ENCODE measurements at places on chromosomes 13 and 19.

- no peak for DNase-seq
These were observed 246.1 kb upstream of the DACH1 start for GRCh38 chr13:72113076-72113475.

DNA sequence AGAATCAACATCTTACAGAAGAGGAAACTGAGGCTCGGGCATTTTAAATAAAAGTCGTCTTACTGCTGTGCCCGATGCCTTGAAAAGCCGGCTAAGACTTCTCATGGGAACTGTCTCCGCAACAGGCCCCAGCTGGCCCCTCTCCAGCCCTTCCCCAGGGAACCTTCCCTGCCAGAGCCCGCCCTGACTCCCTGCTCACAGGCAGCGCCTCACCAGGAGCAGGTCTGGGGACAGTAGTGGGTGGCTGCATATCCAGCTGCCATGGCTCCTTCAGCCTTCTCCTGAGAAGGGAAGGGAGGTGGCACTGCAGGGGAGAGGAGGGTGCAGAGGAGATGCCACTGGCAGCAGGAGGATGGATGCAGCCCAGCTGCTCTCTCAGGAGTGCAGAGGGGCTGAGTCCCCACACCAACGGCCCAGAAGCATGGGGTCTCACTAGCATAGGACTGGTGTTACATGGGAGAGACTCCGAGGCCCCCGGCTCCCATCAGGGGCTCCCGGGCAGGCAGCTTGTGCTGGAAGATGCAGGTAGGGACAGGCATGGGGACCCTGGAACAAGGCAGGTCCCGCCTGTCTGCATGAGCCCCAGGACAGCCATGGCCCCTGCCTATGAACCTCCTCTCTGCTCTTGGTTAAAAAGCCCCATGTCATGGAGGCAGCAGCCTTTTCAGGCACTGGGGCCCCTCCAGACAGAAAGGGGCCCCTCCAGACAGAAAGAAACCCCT lies 216.4 kb upstream of the SGCG start:
- no peak for DNase-seq

DNA sequence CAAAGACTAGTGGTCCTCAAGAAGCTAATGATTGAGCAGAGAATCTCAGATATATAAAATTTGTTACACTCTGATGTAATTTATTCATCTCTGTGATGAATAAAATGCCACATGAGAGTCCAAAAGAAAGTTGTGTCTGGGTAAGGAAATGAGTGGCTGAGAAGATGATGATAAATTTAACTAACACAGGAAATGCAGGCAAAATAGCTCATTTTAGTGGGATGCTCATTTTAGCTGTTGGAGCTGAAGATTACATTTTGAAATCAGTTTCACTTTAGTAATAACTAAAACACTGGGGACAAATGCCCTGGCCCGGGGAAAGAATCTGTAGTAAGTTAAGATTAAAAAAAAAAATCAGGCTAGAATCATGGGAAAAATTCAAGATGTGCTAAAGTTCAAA lies 35.2 kb downstream of the SPRY2 start:
- no peak for DNase-seq

DNA sequence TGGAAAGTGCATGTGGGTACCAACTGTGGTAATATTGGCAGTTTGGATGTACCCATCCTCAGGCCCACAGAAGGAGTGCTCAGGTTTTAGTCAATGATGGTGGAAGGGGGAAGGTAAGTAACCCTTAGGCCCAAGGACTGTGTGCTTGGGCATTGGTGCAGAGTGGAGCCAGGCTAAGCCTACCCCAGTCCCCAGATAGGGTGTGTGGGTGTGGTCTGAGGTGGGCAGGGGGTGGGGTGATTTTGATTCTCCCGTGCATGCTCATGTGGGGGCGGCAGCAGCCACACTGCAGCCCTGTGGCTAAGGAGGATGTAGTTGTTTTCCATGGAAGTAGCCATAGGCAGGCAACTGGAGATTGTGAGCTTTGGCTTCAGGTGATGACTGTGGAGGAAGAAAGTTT lies 2197.3 kb downstream of the PCDH9 start:
- DNase-seq: no peak

GRCh38 chr19:29860492-29860891 lies 48.7 kb downstream of the CCNE1 start:
- no peak for DNase-seq

- no peak for DNase-seq
These were observed 121.6 kb upstream of the SPATA13 start for GRCh38 chr13:24038841-24039330.

DNA sequence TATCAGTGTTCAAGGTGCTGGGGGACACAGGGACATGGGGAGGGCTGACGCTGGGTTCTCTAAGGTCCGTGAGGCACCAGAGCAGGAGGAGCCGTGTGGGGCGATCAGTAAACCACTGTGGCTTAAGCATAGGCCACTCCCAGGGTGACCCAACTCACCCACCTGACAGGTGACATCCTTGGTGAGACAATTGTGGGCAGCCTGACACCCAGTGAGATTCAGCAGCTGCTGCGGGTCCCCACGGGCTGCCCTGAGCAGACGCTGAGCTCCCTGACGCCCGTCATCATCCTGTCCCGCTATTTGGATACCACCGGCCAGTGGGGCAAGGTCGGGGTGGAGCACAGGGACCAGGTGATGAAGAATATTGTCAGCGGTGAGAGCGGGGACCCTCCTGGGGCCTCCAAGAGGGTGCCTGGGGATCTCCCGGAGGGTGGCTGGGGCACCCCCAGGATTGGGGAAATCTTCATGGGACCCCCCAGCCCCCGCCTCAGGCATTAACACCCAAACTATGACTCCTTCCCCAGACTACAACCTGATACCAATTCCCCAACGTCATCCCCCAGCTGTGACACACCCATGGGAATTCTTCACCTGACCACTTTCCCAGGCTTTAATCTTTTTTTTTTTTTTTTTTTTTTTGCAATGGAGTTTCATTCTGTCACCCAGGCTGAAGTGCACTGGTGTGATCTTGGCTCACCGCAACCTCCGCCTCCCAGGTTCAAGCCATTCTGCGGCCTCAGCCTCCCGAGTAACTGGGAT lies 33.3 kb upstream of the SHFL start:
- DNase-seq: no peak

DNA sequence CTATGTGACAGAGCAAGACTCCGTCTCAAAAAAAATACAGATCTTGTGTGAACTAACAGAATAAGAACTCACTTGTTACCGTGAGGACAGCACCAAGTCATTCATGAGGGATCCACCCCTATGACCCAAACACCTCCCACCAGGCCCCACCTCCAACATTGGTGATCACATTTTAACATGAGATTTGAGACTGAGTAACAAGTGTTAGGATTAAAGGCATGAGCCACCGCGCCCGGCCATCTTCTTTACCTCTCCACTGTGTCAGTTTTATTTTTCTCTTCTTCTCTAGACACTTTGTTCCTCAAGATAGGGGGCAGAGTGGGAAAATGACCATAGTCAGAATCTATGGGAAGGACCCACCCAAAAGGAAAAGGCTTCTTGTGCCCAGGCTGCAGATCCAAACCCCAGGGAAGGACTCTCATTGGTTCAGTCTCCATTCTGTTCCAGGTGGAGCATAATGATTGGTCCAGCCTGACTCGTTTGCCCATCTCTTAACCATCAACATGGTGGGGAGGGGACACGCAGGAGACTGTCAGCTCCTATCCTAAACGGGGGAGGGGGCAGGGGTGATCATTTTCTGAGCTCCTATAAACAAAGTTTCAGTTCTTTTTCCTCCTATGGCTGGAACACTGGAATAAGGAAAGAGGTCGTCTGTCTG lies 1.3 kb upstream of the CALM3 start:
- no peak for DNase-seq

- peak; percentile 28 for DNase-seq
These were observed at the start of gene LRRC25 for GRCh38 chr19:18397242-18398202. Gene LRRC25 (minus strand): TSS chr19:18397622. CDS start chr19:18396963, 659 bp downstream.

- DNase-seq: no peak
These were observed 64.9 kb downstream of the KL start for GRCh38 chr13:33080972-33081590.

DNA sequence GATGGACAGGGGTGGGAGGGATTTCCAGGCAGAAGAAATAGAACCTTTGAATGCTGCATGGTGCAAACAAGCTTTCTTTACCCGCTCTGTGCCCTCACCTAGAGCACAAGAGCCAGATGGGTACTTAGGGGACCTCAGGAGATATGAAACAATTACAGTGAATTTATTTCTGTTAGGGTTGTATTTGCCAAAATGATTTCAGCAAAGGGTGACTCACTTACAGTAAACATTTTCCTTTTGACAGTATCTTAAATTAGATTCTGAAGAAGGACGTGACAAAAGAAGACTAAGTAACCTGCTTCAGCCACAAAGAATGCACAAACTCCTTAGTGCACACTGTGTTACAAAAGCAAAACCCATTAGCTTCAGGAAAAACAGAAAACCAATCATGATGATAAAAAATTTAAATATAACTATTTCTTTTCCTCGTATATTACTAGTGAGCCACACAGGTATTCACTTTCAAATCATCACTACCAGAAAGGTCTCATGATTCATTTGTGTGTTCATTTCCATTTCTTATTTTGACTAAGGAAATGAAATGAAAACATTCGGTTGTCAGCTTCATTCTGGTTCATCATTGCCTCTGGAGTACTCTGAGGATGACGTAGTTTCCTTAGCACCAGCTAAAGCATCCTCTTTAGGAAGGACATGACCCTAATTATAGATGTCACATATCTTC lies 158.8 kb downstream of the NHLRC3 start:
- no peak for DNase-seq

DNA sequence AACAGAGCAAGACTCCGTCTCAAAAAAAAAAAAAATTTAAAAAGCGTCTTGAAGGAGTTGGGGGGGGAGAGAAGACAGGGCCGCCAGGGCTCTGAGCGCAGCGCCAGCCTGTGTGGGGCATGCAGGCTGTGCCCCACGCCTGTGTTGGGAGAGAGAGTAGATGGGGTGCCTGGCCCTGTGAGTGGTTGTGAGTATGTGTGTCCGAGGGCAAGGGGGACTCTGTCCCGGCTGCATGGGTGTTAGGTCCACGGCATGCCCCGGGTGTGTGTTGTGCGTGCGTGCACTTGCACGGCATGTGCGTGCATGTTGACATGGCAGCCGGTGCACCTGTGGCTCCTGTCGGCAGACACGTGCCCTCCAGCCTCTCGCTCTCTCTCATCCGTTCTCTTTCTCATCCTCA lies 3.4 kb downstream of the MAP2K7 start:
- no peak for DNase-seq

GRCh38 chr19:42606660-42607351 lies 12.1 kb upstream of the CEACAM8 start:
- peak; percentile 26 for DNase-seq

GRCh38 chr19:47518139-47518538 lies 3.3 kb upstream of the NAPA start:
- DNase-seq: peak; percentile 62

DNA sequence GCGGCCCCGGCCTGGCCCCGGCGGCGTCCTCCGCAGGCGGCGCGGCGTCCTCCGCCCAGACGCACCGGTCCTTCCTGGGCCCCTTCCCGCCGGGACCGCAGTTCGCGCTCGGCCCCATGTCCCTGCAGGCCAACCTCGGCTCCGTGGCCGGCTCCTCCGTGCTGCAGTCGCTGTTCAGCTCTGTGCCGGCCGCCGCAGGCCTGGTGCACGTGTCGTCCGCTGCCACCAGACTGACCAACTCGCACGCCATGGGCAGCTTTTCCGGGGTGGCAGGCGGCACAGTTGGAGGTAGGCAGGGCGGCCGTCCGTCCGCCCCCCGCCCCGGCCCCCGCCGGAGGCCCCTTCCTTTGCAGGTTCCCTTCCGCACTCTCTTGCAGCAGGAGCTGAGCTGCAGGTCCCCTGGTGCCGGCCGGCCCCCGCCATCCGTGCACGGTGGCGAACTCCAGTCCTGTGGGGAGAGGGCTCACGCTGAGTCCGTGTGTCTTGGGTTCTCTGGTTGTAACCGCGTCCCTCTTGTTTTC lies 9.2 kb downstream of the PLEKHJ1 start:
- DNase-seq: no peak

DNA sequence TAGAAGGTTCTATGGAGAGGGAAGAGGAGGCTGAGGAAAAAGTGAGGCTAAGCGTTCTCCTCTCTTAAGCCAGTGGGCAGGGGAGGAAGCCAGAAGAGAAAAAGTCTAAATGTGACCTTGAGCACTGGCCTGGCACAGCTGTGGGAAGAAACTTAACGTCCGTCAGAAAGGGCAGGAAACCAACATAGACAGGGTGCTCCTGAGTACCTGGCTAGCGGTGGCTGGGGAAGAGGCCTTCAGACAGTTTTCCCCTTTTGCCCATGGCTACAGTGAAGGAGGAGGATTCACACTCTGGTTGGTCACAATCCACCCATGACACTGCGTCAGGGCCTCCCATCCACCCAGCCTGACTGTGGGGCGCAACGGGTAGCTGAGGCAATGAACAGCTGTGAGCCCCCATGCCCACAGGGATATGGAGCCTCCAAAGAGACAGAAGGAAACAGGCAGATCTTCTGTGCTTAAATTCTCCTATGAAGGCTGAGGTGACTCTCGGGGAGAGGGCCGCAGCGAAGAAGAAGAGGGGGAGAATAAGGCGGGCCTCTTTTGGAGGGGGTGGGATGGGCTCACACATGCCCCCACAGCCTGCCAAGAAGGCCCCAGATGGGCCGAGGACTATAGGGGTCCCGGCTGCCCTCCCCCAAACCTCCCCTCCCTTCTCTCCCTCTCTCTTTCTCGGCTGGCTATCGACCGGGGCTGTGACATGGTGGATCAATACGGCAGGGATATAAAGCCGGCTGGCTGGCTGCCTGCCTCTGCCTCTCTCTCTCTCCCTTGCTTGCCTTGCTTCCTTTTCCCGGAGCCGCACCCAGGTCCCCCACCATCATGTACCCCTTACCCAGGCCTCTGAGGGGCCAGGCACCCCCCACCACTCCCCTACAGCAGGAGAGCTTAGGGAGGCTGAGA lies 19.8 kb upstream of the POU2F2 start:
- no peak for DNase-seq

GRCh38 chr19:13195678-13196077 lies 45.5 kb downstream of the IER2 start:
- peak; percentile 75 for DNase-seq

- DNase-seq: no peak
These were observed 43.0 kb upstream of the KLF5 start for GRCh38 chr13:73015805-73016204.

DNA sequence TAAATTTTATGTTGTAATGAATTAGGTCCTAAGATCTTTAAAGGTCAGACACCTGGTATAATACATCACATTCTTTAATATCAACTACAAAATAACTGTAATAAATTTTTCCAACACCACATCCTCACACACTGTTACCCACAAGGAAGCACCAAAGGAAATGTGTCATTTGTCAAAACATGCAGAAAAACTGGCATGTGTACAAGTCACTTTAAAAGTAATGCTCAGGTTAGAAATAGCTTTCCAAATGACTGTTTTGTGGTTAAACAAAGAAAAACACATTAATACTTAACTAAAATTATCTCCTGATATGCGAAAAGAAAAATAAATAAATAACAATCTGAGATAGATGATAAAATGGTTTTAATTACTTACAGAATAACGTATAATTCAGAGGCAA lies 74.7 kb downstream of the MZT1 start:
- DNase-seq: no peak

Data from CD4-positive, alpha-beta T cell treated with Interleukin-10 for 1 hour (primary cell).